Upper lobe of right lung (tissue), 1 donor: ENCODE measurements at places on chromosomes 7 and 10. TPM values are rescaled to one million over a fixed set of nuclear protein-coding genes. Genes with fewer than 3 reads are reported as not detected.

Gene KRIT1
- 37.7 TPM for total RNA-seq

Gene FAM180A
- total RNA-seq, result 6.8 TPM

Gene C10orf143
- 3.4 TPM for total RNA-seq

Gene FRMD4A
- total RNA-seq, result 38.3 TPM

Gene HOXA9
- total RNA-seq, result 1.2 TPM

Gene GSAP
- 64.9 TPM for total RNA-seq

Gene COL26A1
- 0.58 TPM for total RNA-seq

Gene LGI1
- total RNA-seq, result not detected

Gene AOC1
- 0.64 TPM for total RNA-seq

Gene SRGN
- total RNA-seq, result 225 TPM

Gene TDRD1
- 0.14 TPM for total RNA-seq

Gene NACAD
- 2.3 TPM for total RNA-seq

Gene PFKFB3
- total RNA-seq, result 77.2 TPM

Gene NEURL1
- total RNA-seq, result 0.64 TPM

Gene LRRTM3
- not detected for total RNA-seq

Gene KCNMA1
- total RNA-seq, result 26.3 TPM

Gene ATOH7
- total RNA-seq, result not detected

Gene AGMO
- 0.20 TPM for total RNA-seq
